ENCODE measurements at places on chromosomes 12 and 14.
A peak's percentile ranks its signal among the peaks of the same experiment; 100 is the strongest.

GRCh38 chr12:93116632-93117031 is 187.5 kb upstream of the EEA1 start:
- no peak for DNase-seq

DNA sequence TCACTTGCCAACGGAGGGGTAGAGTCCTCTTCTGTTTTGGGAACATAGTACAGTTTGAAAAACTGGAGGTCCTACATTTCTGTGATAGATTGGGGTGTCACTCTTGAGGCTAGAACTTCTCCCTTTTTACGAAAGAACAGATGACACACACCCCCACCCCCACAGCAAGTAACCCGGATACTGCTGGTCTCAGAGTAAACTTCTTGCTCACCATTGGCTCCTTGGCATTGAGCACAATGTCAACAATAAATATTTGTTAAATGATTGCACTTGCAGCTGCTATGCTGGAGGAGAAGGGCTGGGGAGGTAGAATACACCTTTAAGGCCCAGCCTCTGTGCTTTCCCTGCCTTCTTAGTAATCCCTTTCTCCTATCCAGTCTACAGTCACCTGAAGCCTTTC is 149.8 kb downstream of the TGFB3 start:
- no peak for DNase-seq

- DNase-seq, result no peak
Measured at GRCh38 chr12:31234955-31235867, 90.7 kb downstream of the SINHCAF start.

DNA sequence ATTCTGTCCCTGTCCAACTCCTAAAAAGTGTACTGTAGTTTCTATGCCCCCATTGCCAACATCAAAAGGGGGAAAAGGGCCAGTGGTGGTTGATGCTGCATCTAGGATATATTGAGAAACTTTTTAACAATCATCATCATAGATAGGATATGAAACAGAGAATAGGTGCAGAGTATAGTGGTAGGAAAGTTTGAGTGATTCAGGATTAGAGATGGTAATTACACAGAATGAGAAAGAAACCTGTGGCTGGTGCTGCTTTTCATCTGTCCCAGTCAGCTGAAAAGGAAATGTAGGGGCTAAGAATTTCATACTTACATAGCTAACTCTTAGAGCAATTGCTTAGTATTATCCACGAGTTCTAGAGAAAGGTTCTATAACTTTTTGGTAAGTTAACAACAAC is 67.6 kb downstream of the GTF2A1 start:
- DNase-seq, result no peak

- DNase-seq, result peak; percentile 15
Measured at GRCh38 chr12:12788675-12789368, 3.4 kb downstream of the APOLD1 start.

GRCh38 chr12:94779485-94779884 is 129.1 kb upstream of the TMCC3 start:
- no peak for DNase-seq

DNA sequence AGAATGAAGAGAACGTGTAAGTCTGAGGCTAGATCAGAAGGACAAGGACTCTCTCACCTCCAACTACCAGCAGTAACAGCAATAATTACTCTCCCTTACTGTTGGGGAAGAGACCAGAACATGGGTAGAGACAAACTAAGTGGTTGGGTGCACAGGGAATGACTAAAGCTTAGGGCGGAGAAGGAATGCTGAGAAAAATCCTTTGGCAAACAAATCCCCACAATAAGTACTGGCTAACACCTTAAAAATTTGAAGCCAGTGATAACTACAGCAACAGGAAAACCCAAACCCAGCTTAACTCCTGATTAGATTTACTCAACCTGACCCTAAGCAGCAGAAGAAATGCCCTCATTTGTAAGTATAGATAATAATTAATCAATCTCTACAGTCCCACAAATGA is 759.0 kb downstream of the AACS start:
- no peak for DNase-seq

DNA sequence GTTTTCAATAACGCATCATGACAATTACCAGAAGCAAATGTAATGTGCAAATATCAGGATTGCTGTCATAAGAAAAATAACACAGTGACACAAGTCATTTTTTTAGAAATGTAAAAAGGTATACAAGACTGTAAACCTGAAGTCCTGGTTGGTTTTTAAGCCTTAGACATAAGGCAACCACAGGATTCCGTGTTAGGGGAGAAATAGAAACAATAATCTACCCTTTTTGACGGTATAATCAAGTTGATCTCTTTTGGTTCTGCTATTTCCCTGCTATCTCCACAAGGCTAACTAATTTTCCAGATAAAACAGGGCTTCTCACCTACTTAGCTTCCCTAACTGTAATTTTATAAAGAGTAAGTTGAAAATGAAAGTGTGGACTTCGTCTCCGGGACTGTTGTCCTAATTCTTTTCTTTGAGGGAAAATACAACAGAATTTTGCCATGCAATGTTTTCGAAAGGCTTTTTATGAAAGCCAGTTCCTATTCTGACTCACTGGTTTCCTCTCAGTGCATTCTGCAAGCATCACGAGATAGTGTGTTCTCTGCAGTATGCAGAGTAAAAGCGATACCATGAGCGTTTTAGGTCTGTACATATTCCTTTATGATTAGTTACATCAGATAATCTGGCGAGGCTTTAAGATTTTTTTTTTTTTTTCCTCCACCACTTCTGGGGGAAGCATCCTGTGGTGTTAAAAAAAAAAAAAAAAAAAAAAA is 10.6 kb downstream of the MYO1H start:
- DNase-seq, result no peak

DNA sequence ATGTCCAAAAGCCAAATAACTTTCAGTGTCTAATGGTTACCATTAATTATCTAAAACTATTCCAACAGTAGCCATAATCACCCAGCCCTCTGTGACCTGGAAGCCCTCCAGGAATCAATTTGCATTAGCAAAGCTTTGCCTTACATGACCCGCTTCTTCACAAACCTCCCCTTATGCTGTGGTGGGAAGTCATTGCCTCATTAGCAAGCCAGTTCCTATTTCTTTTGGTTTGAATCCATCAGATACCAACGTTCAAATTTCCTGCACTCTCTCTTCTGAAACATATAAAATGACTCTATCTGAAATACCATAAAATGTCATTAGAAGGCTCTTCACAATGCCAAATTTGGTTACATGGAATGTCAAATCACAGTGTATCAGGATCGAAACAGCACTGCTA is 268.3 kb upstream of the PRKD1 start:
- no peak for DNase-seq

GRCh38 chr12:65308601-65309071 is 30.2 kb downstream of the MSRB3 start:
- no peak for DNase-seq

DNA sequence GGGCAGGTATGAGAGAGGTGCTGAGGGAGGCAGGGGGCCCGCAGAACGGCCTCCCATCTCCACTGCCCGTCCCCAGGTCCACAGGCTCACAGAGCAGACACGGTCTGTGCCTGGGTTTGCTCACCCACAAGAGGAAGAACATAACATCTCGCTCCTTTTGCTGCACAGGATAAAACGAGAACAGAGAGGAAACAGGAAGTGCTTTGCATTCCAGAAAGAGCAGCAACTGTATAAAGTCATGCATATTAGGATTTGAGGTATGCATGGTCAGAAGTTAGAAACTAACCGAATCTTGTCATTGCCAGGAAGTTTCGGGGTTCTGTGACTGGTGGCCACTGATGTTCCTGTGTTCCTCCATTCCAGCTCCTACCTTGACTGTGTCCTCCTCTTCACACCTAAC is 25.0 kb downstream of the NTF3 start:
- DNase-seq, result no peak

GRCh38 chr14:98957211-98958047 is 314.6 kb downstream of the BCL11B start:
- no peak for DNase-seq

GRCh38 chr14:102878174-102878969 is 44.1 kb upstream of the AMN start:
- DNase-seq, result no peak

DNA sequence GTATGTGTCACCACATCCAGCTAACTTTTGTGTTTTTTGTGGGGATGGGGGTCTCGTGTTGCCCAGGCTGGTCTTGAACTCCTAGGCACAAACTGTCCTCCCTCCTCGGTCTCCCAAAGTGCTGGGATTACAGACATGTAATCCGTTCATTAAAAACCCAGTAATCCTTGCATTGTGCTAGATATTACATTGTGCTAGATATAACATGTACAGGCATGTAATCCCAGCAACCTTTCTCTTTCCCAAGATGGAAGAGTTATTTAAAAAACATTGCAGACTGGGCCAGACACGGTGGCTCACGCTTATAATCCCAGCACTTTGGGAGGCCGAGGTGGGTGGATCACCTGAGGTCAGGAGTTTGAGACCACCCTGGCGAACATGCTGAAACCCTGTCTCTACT is 19.7 kb downstream of the ELK3 start:
- no peak for DNase-seq

GRCh38 chr14:30349520-30349919 is 209.4 kb upstream of the G2E3 start:
- DNase-seq, result no peak

DNA sequence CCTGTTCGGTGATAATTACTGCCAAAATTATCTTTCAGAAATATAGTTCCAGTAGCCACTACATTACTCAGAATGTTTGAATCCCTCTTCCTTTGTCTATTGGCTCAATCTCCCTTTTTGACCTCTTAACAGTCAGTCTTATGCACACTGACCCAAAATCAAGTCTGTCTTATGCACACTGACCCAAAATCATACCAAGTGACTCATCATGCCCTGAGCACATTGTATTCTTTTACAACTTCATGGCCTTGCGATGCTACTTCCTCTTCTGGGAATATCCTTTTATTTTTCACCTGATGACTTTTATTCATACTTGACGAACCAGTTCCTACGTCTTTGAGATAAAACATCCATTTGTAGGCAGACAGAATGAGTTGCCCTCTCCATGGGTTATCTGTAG is 182.3 kb downstream of the NPAS3 start:
- no peak for DNase-seq

- no peak for DNase-seq
Measured at GRCh38 chr12:81261508-81262207, 183.8 kb downstream of the ACSS3 start.

DNA sequence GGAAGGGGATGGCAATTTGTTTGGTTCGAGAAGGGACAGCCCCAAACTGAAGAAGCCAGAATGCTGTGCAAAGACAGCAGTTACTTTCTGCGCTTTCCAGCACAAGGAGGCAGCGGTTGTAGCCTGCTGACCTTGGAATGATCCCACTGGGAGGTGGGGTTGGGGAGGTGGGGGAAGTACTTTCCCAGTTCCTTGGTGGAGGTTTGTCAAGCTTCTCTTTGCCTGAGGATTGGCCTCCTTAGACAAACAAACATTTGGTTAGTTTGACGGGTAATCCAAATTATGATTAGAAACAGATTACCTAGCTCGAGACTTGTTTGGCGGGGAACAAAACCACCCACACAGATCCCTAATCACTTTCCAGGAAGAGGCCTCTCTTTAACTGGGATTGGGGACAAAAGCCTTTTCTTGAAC is 79.1 kb upstream of the EGLN3 start:
- no peak for DNase-seq

- no peak for DNase-seq
Measured at GRCh38 chr12:6140651-6141447, 16.4 kb upstream of the VWF start.

GRCh38 chr14:64879635-64880220 is at the start of gene SPTB:
Gene SPTB (minus strand): TSS chr14:64879907. CDS start chr14:64823094, 56,813 bp downstream.
- peak; percentile 19 for DNase-seq
